Pulmonary artery endothelial cell (primary cell): ENCODE measurements at places on chromosomes 3 and 15. TPM values are rescaled to one million over a fixed set of nuclear protein-coding genes. Genes with fewer than 3 reads are reported as not detected.

DNA sequence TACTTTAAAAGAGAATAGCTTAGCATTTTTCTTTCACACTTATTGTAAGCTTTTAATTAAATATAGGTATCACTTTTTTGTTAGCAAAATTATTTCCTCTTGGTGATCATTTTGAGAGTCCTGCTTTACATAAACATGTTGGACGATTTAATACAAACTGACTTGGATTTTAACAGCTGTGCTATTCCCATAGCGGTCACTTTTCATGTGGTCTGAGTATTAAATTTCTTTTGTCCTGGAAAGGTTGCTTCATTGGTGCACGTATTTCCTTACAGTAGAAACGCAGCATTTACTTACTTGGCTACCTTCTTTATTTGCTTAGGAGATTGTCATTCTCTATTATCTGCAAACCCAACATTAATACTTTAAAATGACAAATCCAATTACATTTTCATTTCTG is 109.4 kb downstream of the ATG7 start:
- no peak for DNase-seq

ZWILCH gene
- total RNA-seq: 28.8 and 35.6 TPM in 2 replicates

GRCh38 chr3:62688050-62688449 is 187.2 kb downstream of the CADPS start:
- DNase-seq: no peak

- no peak for DNase-seq
These were observed 185.7 kb upstream of the CTDSPL start for GRCh38 chr3:37675833-37676596.

CCR3 gene
- not detected in 2 replicates for total RNA-seq

PLSCR4 gene
- 89.9 and 102 TPM in 2 replicates for total RNA-seq

DNA sequence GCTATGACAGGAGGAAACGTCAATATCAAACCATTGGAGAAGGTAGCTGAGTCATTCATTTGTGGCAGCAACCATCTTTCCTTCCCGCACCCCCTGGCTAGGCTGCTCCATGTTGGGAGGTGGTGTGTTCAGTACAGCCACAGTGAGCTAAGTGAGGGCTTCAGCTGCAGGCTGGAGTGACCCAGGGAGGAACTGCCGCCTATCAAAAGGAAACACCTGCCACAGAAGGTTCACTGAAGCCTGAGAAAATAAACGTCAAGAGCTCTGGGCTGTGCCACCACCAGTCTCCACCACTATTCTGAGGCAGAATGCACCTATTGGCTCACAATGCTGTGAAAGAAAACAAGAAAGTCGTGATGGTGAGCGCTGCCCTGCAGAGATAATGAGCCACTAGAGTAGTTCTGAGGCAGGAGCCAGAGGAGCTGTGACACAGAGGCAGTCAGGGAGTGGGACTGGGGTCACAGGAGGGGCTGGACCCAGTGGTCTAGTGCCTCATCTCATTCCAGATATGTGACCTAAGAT is 34.8 kb upstream of the CD47 start:
- peak; percentile 81 for DNase-seq

- DNase-seq: no peak
These were observed 660 bp downstream of the ZNF106 start for GRCh38 chr15:42490291-42490670.

LCTL gene
- total RNA-seq: not detected in 2 replicates

GRCh38 chr15:48643776-48644466 is 1.6 kb downstream of the FBN1 start:
- no peak for DNase-seq

- no peak for DNase-seq
These were observed 18.6 kb downstream of the CRYGS start for GRCh38 chr3:186525369-186526255.

- DNase-seq: no peak
These were observed 90.1 kb upstream of the CADPS start for GRCh38 chr3:62965311-62965710.

TLR9 gene
- 0.04 TPM in 1 of 2 replicates, not detected in the other for total RNA-seq

- DNase-seq: no peak
These were observed 261.3 kb upstream of the NSMCE3 start for GRCh38 chr15:29530966-29531365.

GRCh38 chr3:60810881-60811280 is 440.4 kb downstream of the FHIT start:
- no peak for DNase-seq
